ENCODE measurements at places on chromosomes 2 and 18.

DNA sequence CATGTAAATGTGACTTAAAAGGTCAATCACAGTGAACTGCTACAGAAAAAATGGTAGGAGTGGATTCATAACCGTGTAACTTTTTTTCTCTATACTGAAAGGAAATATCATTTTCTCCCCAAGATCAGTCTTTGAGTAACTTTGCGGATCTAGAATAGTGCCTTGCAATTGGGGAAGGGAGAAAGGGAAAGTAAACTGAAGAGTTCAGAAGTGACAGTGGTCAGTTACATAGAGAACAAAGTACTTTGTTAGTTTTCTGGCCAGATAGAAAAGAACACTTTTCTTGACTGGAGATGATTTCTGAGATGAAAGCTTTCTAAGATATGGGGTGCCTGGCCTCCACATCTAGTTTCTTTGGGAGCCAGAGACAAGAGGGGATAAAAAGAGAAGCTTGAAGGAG, 26.6 kb downstream of the PARD3B start:
- DNase-seq: no peak

GRCh38 chr2:138515092-138515491, 13.5 kb downstream of the SPOPL start:
- no peak for DNase-seq

DNA sequence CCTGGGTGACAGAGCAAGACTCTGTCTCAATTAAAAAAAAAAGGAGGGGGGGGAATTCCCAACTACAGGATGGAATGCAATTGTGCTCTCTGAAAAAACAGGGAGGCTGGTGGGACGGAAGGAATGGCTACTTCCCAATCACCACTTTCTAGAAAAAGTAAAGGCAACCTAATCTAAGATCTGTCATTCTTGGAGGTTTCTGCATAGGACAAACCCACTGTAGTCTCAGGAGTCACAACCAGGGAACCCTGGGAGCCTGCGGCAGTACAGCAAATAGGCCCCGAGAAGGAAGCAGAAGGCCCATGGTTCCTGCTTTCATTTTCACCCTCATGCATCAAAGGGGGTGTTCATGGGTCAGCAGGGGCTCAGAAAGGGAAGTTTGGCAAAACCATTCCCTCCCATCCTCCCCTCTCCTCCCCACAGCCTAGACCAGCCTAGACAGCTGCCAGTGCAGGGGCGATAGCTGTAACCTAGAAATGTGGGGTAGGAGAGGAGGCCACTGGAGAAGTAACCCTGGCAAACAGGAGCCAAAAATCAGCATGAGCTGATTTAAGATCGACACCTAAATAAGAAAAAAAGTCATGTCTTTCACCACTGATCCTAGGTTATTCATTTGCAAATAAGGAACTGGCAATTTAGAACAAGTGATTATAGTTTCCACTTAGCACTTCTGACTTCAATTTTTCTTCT, 48.0 kb downstream of the TRABD2A start:
- DNase-seq: no peak

DNA sequence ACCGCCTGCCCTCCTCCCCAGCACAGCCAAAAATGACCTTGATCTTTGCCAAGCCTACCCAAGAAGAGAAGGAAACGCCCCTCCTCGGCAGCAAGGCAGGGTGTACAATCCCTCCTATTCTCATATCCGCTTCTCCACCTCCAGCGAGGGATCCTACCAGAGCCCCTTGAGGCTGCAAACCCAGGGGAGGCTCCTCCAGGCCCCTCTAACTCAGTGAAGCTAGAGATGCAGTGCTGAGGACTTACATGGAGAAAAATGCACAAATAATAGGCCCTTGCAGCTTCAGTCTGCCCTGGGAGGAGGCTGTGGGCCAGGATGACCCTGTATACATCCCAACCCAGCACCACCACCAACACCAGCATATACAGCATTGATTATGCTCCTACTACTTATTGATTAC, 46.9 kb upstream of the POMC start:
- no peak for DNase-seq

- peak; percentile 37 for DNase-seq
Observed at GRCh38 chr2:155250800-155251199, 552.3 kb downstream of the KCNJ3 start.

DNA sequence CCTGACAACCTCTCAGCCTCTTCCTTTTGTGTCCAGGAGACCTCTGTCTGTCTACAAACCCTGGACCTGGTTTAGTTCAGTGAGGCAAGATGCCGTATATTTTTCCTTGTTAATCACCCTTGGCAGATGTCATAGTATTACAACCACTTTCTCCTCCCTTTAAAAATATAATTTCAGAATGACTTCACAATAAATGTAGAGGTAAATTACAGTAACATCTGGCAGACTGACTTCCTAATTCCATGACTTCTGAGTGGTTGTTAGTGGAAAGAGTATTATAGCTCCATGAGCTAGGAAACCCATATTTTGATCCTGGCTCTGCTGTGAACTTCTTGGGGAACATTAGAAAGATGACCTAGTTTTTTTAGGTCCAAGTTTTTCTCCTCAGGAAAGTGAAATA, 39.5 kb downstream of the SPATS2L start:
- peak; percentile 46 for DNase-seq

Measured in NCI-H524 (cell line).